ENCODE measurements at places on chromosomes 5 and 9. TPM values are rescaled to one million over a fixed set of nuclear protein-coding genes. Genes with fewer than 3 reads are reported as not detected.

SREK1IP1 gene
- 19.9 TPM for total RNA-seq

MYOZ3 gene
- not detected for total RNA-seq

PPIC gene
- total RNA-seq, result not detected

TMEM267 gene
- total RNA-seq, result 20.6 TPM

ZNG1F gene
- total RNA-seq, result 7.1 TPM

LRRC19 gene
- not detected for total RNA-seq

ZNF462 gene
- total RNA-seq, result 0.31 TPM

Data from natural killer cell treated with Interleukin-12 subunit alpha and Interleukin-12 subunit beta and Interleukin-15 and Interleukin-18, amount 100 ng/mL, for 72 hours (primary cell).